ENCODE measurements at places on chromosomes 2 and 18. TPM values are rescaled to one million over a fixed set of nuclear protein-coding genes. Genes with fewer than 3 reads are reported as not detected.

DNA sequence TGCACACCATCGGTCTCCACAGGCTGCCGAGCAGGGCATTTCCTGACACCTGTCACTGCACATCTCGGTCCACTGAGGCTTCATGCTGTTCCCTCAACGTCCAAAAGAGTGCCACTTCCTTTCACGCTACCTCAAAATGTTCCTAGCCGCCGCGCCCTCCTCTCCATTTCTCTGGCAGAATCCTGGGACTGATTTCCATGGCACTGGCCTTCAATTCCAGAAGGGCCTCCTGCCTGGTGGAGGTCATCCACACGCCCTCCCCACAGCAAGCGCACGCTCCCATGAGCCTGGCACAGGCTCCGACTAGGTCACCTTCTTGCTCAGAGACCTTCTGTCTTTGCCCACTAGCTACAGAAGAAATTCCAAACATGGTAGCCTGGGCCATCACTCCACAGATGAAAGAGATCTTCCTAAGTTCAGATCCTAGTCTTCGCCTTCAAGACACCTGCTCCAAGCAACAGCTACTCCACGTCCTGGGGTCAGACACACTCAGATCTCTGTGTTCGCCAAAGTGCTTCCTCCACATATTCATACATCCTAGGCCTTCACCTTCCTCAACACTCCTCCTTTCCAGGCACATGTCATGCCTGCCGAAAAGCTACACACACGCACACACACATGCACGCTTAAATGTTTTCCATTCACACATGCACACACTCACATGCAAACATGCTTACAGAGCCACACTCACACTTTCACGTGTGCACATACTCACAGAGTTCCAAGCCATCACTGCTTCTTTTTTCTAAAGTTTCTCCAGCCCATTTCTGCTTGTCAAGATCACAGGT is 94.0 kb downstream of the PXDN start:
- peak; percentile 21 for DNase-seq

- DNase-seq: peak; percentile 47
Observed at GRCh38 chr2:109669731-109670130, 55.6 kb downstream of the SOWAHC start.

- no peak for DNase-seq
Observed at GRCh38 chr2:209368406-209368805, 55.4 kb upstream of the MAP2 start.

GRCh38 chr2:229543176-229543873 is 171.0 kb downstream of the DNER start:
- DNase-seq: no peak

DNA sequence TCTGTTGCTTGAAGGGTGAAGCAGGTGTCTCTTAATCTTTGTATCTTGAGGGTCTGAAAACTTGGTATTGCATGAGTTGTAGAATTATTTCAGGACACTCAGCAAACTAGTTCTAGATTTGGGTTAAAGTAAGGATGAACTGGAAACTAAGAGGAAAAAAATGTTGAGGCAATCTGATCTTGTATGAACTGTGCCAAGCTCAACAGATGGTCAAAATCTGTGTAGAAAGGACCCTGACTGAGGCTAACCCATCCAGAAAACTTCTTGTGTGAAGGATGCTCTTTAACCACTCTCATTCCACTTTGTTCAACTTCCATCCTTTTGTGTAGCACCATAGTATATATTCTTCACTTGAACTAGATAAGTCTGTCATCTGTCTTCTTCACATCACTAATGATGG is 861.7 kb downstream of the SLC4A3 start:
- DNase-seq: no peak

DNA sequence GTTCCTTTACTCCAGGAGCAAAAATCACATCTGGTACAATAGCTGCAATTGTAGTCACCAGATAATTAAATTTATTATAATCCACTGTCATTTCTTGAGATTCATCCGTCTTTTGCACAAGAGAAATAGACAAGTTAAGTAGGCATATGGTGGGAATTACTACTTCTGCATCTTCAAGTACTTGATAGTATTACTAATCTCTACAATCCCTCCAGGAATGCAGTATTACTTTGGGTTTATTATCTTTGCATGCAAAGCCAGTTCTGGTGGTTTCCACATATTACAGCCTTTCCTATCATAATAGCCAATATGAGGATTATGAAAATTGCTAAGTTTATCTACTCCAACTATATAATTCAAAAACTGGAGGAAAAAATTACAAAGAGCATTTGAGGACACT is 254.1 kb downstream of the IKZF2 start:
- no peak for DNase-seq

DNA sequence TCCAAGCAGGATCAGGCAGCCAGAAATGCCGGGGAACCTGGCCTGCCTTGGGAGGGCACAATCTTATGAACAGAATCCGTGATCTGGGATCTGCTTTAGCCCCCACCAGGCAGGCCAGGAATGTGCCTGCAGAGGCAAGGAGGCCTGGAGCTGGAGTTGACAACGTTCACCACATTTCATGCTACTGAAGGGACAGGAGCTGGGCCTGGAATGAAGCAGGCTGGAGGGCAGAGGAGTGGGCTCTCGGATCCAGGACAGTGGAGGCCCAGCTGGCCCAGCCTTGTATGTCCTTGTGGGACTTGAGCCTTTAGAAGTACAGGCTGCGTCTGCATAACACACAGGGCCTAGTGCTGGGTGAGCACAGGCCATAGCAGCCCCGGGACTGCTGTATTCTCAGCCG is 91.8 kb downstream of the KLHL29 start:
- no peak for DNase-seq

DNA sequence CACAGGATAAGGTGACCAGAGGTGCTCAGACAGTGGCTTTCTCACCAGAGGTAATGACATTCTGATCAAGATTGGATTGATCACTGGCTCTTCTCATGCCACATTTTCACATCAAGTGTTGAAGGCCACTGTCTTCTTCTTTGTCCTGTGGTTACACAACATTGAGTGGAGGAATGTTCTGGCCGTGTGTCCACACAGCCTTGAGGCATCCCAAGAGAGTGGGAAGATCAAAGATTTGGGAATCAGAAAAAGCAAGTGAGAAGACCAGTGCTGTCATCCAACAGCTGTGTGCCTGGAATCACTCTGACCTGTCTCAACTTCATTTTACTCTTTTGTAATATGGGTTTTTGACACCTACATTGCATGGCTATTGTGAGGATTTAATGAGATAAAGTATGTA is 67.4 kb downstream of the IL1R2 start:
- no peak for DNase-seq

DNA sequence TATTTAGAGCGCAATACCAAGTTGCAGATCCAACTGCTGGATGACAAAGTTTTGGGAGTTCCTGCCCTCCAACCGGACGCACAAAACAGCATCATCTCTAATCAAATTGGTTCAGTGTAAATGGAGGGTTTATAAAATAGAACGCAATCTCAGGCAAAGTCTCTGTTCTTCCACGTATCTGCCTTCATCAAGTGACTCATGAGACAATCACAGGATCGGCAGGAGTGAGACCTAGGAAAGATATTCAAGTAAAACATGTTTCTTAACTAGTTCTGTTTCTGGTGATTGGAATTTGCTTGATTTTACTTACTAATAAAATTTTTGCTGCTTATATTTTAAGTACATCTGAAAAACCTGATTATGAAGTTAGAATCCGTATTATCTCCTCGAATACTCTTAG is 7.6 kb downstream of the FZD5 start:
- DNase-seq: no peak

DNA sequence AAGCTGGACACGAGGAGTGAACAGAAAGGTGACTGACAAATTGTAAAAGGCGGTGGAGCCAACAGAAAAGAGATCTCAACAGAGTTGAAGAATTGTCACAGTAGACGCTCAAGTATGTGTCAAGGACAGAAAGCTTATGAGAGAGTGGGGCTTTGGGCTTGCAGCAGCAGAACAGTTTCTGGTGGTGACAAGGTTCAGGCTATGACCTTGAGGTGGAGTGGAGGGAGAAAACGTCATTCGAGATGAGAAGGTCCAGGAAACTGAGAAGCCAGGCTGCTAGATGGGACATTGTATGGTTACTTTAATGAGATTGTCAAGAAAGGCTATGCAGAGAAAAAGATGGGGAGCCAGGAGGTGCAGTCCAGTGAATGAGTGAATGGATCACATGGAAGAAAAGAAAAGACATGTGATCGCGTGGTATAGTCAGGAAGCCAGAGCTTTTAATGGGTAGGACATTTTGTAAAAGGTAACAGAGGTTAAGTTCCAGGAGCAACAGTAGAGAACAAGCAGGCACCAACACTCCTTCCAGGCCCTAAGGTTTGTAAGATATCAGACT is 91.1 kb upstream of the EPC2 start:
- no peak for DNase-seq

DNA sequence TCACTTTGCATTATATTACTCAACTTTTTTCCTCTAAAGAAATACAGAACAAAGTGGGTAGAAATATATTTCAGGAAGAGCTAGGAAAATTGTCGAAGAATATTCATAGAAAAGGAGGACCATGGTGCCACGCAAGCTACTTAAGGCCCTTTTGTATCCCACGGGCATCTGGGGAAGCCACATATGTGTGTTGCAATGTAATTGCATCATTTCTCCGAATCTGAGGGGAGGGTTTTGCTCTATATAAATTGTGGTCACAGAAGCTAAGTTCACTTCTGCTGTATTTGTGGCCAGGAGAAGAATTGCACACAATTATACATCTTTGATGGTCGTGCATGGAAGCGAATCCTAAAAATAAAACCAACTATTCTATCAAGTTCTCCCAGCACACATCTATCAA is 360.3 kb downstream of the IRS1 start:
- DNase-seq: no peak

DNA sequence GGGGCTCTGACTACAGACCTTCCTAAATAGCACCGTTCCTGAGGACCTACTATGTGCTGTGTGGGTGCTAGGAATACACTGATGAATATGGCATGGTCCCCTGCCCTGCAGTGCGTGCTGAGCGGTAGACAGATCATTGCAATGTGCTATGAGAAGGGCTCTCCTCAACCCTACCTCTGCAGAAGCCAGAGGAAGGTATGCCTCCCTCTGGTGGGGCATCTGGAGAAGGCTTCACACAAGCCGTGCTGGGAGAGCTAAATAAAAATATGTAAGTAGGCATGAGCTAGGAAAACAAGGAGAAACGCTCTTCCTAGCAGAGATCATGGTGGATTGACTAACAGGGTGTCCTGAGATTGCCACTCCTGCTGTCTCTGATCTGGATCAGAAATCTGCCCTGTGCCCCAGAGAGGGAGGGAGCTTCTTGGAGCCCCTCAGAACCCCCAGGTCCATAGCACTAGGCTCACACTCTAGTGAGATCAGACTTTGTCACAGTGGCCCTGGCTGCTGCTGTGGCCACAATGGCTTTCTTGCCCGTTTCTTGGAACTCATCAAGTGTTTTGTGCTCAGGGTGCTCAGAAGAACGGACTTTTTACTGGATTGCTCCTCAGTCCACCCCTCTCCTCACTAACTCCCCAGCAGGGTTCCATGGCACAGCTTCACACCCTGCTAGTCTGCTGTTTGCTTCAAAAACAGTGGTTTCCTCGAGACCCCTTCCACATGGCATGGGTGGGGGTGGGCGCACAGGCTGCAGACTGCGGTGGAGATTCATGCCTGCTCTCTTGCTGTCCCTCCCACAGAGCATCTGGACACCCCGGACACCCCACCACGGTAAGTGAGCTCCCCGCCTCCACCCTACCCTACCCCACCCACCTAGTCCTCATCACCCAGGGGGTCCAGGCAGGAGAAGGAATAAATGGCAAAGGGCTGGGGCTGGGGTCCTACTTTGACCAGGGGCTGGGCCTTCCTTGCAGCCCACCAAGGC is 14.2 kb downstream of the SIGLEC15 start:
- no peak for DNase-seq

The RNF149 gene
- total RNA-seq: 14.0 TPM

The RAB1A gene
- 115 TPM for total RNA-seq

The VWA3B gene
- 0.32 TPM for total RNA-seq

The BOLA3 gene
- total RNA-seq: 89.6 TPM

The CDKL4 gene
- total RNA-seq: not detected

The VWC2L gene
- not detected for total RNA-seq

Data from Right ventricle myocardium superior (tissue), 1 donor.